ENCODE measurements at places on chromosomes 2 and 18.
A peak's percentile ranks its signal among the peaks of the same experiment; 100 is the strongest.

- peak; percentile 45 for DNase-seq
Observed at GRCh38 chr2:181471226-181471625, 14.0 kb downstream of the ITGA4 start.

DNA sequence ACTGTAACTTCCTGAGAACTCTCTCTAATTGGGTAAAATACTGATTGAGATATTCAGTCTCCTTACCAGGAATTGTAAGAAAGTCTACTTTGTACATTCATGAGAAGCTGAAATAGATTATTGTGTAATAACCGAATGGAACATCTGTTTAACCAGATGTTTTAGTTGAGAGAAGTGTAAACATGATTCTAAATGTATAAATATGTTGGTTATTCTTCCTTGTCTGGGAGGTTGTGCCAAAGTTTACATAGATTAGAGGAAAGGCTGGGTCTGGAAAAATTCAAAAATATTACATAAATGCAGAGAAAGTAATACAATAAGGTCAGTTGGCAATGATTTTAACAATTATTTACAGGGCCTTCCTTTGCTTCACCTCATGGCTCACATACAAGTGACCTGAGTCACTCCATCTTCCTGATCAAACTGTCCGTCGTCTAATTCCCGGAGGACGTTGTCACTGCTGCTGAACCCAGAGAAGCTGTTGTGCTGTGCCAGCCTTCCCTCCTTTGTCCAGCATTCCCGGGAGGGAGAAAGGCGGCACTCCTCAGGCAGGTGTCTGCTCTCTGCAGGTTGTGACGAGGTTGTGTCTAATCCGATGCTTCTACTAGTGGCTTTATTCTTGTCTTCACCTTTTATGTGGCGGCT lies 55.9 kb downstream of the MOB4 start:
- DNase-seq, result peak; percentile 16

DNA sequence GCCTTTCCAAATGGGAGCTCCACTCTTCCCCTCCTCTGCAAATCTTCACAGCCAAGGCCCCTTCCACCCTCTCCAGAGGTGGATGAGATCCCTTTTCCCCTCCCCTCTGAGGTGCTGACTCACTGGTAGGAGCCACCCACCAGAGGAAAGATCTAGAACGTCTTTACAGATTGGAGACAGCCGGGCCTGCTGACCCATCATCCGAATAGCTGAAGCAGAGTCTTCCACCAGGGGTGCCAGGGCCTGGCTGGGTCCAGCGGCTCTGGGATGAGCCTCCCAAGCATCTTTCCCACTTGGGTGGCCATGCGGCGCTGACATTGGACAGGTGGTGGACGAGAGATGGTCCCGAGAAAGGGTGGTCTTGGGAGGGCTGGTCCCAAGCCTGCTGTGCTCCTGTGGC lies 9.0 kb downstream of the ERFE start:
- DNase-seq, result no peak

DNA sequence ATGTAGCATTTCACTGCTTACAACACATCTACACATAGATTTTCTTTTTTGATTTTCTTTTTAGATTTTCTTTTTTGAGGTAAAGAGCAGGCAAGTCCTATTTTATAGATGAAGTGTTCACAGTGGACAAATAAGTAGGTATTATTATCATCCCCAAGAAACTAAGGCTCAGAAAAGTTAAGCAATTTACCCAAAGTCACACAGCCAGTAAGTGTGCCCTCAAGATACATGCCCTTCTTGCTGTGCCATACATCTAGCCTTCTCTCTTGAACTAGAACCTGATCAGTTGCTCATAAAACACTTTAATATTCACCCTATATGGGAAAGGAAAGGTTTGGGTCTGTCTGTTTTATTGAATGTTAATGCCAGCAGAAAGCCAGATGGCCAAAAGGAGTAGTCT lies 50.3 kb downstream of the DAPL1 start:
- no peak for DNase-seq

- DNase-seq, result no peak
Observed at GRCh38 chr18:41993151-41993550, 38.1 kb downstream of the PIK3C3 start.

DNA sequence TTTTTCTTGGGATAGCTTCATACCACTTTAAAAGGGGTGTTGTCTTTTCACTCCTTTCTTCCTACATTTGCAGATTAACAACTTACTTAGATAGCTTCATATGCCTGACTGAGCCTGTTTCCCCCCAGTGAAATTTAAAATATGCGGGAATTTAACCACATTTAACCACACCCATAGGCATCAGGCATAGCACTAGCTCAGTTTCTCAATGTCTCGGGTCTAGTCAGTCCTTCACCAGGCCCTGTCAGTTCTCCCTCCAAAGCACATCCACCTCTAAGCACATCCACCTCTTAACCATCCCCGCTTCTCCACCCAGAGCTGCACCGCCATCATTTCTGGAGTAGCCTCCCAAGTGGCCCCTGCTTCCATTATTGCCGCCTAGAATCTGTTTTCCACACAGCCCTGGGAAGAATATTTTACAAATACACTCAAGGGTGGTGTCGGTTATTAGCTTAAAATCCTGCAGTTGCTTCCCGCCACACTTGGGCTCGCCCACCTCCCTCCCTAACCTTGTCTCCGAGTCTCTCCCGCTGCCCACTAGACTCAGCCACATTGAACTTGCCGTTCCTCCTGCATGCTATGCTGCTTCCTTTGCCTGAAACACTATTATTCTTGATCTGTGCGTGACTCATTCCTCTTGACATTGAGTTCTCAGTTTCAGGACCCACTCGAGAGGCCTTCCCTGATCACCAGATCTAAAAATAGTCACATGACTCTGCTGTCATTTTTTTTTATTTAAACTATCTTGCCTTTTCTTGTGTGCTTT lies 68.3 kb downstream of the SPTBN1 start:
- DNase-seq, result peak; percentile 80

DNA sequence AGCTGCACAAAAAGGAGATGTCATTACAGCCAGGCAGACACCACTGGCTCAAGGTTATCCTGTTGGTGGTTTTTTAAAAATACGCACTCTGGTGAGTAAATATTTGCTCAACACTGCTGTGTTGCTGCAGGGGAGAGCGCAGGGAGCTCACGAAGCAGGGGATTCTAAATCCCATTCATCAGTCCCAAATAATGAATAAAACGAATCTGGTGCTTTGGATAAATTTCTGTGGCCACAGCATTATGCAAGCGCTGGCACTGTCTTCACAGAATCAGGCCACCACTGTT lies 256.2 kb downstream of the HDAC4 start:
- DNase-seq, result no peak

GRCh38 chr2:178478439-178479274 lies at the start of gene FKBP7:
FKBP7 (minus strand) TSS chr2:178478600; CDS start chr2:178478499, 101 bp downstream.
- peak; percentile 84 for DNase-seq

DNA sequence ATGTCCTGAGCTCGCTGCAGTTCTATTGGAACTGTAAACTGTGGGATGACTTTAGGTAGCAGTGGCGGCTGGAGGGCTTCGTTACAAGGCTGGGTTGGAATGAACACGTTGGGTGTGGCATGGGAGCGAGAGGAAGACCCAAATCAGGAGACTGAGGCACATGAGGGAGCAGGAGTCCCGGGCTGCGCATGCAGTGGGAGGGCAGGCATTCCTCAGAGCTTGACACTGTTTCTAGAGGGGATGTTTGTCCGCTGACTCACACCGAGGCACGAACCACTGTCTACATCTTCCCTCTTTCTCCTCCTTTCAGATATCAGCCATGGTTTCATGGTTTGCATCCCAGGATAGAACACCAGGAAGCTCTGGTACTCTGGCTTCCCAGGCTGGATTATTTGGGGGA lies 40.6 kb upstream of the LAMA1 start:
- DNase-seq, result peak; percentile 66

- no peak for DNase-seq
Observed at GRCh38 chr2:240213476-240214421, 73.3 kb upstream of the OTOS start.

DNA sequence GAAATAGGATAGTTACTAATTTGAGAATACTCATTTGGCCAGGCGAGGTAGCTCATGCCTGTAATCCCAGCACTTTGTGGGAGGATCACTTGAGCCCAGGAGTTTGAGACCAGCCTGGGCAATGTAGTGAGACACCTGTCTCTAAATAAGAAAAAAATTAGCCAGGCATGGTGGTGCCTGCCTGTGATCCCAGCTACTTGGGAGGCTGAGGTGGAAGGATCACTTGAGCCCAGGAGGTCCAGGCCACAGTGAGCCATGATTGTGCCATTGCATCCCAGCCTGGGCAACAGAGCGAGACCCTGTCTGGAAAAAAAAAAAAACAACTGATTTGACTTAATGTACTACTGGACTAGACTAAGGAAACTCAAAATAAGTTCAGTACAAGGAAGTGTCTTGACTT lies 32.7 kb upstream of the ZNF638 start:
- no peak for DNase-seq

- DNase-seq, result no peak
Observed at GRCh38 chr2:104025295-104025694, 828.6 kb upstream of the POU3F3 start.

- no peak for DNase-seq
Observed at GRCh38 chr2:36800381-36800780, 103.9 kb downstream of the VIT start.

- DNase-seq, result no peak
Observed at GRCh38 chr18:74530584-74530862, 3.8 kb upstream of the CNDP1 start.

GRCh38 chr18:73733806-73734314 lies 413.8 kb downstream of the FBXO15 start:
- DNase-seq, result no peak

DNA sequence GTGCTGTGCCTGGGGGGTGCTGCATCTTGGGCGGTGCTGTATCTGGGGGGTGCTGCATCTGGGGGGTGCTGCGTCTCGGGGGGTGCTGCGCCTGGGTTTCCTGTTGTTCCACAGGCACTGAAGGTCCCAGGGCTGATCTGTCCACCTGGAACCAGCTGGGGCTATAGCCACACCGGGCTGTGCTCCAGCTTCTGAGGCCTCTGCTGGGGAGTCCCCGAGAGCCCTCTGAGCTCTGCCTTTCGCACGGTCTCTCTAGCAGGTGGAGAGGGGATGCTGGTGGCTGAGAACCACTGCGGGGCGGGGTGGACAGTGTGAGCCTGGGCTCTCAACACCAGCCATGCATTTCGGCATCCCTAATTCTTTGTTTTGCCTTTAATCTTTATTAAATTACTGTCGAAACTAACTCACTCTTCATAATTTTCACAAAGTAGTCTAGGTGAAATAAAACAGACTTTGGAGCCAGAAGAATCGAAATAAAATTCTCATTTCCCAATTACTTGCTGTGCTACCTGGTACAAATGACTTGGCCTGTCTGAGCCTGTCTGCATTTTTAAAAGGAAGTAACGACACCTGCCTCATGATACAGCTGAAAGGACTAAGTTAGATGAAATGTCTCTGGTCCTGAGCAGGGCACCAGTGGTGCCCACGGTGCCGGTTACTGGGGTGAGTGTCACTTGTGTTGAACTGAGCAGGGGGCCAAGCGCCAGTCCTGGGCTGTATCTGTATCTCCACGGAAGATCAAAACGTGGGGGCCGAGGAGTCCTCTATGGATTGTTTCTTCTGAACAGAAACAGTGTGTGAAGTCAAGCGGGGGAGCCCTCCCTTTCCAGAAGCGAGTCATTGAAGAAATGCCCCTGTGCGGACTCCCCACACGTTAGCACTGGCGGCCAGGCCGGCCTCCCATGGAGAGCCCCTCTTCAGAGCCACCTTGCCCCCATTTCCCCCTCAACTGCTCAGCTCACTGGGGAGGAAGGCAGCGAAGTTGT lies 142.0 kb downstream of the ASB1 start:
- DNase-seq, result no peak

DNA sequence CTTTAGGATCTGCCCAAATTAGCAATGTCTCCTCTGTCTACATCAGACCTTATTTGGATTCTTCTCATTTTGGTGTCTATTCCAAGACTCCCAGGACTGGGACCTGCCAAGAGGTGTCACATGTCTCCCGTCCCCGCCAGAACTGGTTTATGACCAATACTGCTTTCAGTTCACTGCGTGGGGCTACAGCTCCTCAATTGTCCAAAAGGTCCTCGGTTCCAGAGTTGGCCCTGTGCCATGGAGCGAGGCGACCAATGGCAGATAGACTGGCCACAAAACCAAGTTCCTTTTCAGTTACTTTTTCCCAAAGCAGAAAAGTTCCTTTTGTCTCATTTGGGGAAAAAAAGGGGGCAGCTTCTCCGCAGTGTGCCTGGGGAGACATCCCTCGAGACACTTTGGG lies 144.1 kb upstream of the ZNF236 start:
- DNase-seq, result no peak

- no peak for DNase-seq
Observed at GRCh38 chr2:17542471-17542870, 2.0 kb downstream of the VSNL1 start.

- DNase-seq, result no peak
Observed at GRCh38 chr2:226443112-226443511, 356.5 kb downstream of the IRS1 start.

- no peak for DNase-seq
Observed at GRCh38 chr2:218051903-218052302, 17.1 kb upstream of the RUFY4 start.

GRCh38 chr18:9506046-9506792 lies 30.9 kb downstream of the RALBP1 start:
- peak; percentile 53 for DNase-seq

- no peak for DNase-seq
Observed at GRCh38 chr2:166725927-166726924, 162.1 kb upstream of the XIRP2 start.

DNA sequence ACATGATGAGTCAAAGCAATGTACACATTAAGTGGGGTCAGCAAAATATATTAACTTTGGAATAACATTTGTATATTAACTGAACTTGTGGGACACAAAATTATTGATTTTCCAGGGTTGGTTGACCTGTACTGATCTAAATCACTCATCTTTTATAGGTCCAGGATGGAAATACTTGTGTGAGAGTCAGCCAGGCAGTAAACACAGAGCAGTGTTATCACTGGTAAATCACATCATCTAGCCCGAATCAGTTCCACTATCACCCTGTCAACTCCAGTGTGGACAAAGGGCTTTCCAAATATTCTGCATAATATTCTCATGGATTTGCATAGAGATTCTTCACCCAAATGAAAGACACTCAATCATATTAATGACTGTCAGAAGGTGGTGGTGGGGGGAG lies 295.7 kb downstream of the LRP1B start:
- no peak for DNase-seq

- DNase-seq, result no peak
Observed at GRCh38 chr2:170550501-170550900, 164.6 kb upstream of the SP5 start.

DNA sequence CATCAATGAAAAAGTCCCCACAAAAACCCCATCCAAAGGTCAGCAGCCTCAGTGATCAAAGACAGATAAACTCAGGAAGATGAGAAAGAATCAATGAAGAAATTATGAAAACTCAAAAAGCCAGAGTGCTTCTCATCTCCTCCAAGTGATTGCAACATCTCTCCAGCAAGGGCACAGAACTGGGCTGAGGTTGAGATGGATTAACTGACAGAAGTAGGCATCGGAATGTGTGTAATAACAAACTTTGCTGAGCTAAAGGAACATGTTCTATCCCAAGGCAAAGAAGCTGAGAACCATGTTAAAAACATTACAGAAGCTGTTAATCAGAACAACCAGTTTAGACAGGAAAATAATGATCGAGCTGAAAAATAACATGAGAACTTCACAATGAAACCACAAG lies 442.8 kb upstream of the SYT4 start:
- no peak for DNase-seq

Data from M059J (cell line).